ENCODE measurements at places on chromosomes 5 and 9.

- no peaks in the 10 kb centered on the region for H3K36me3 ChIP-seq
- peaks cover 6% of the 10 kb centered on the region for H3K27me3 ChIP-seq
- no peak overlapping the region for H3K27ac ChIP-seq
- no peak overlapping the region for H3K4me3 ChIP-seq
- DNase-seq = no peak
Measured at GRCh38 chr5:102731693-102732092, 23.4 kb upstream of the PAM start.

DNA sequence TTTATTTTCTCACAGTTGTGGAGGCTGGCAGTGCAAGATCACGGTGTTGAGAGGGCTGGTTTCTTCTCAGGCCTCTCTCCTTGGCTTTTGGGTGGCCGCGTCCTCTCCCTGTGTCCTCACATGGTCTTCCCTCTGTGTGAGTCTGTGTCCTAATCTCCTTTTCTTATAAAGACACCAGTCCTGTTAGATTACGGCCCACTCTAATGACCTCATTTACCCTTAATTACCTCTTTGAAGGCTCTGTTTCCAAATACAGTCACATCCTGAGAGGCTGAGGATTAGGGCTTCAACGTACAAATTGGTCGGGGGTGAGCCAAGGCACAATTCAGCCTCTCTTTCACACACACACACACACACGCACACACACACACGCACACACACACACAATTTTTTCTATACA lies 73.0 kb downstream of the UGCG start:
- no peaks in the 10 kb centered on the region for H3K27me3 ChIP-seq
- peaks cover 7% of the 10 kb centered on the region for H3K4me1 ChIP-seq
- H3K27ac ChIP-seq = no peak overlapping the region
- no peak overlapping the region for H3K4me3 ChIP-seq
- no peaks in the 10 kb centered on the region for H3K36me3 ChIP-seq

GRCh38 chr5:43207601-43208000 lies 15.6 kb downstream of the NIM1K start:
- H3K4me3 ChIP-seq = no peak overlapping the region
- no peak for DNase-seq
- H3K27ac ChIP-seq = no peak overlapping the region

DNA sequence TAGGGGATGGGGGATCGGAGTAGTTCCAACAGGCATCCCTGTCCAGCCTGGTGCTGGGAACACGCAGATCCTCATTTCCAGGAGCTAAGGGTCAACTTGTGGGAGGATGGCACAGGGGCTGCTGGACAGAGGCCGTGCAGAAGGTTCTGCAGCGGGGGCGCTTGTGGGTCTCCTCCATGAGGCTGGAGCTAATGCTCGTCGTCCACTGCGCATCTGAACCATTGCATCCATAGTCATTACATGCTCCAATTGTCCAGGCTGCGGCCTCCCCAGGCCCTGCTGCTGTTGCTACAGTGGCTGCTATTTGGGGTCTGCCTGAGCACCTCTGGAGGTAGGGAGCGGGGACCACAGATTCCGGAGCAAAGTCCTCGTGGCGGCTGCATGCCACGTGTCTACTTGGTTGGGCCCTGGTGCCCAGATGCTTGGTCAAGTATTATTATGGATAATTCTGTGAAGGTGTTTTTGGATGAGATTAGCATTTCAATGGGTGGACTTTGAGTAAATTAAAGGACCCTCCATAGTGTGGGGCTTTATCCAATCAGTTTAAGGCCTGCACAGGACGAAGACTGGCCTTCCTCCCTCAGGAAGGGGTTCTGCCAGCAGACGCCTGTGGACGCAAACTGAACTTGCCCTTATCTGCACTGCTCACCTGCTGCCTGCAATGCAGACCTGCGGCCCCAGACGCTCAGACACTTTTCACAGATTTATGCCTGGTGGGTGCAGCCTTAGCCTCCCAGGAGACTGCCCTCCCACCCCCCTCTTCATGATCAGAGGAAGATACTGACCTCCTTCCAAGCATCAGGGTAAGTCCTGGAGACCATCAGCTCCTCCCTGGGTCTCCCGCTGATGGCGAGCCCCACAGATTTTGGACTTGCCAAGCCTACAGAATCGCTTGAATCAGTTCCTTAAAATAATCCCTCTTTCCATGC lies 127.5 kb upstream of the IRX4 start:
- no peaks in the 10 kb centered on the region for H3K4me1 ChIP-seq
- DNase-seq = no peak
- no peak overlapping the region for H3K4me3 ChIP-seq
- no peak overlapping the region for H3K27ac ChIP-seq
- H3K36me3 ChIP-seq = no peaks in the 10 kb centered on the region

GRCh38 chr9:126226991-126227936 lies 99.4 kb upstream of the MVB12B start:
- H3K4me1 ChIP-seq = peaks cover 4% of the 10 kb centered on the region
- peaks cover 39% of the 10 kb centered on the region for H3K27me3 ChIP-seq
- no peak overlapping the region for H3K27ac ChIP-seq
- no peaks in the 10 kb centered on the region for H3K36me3 ChIP-seq
- no peak for DNase-seq

DNA sequence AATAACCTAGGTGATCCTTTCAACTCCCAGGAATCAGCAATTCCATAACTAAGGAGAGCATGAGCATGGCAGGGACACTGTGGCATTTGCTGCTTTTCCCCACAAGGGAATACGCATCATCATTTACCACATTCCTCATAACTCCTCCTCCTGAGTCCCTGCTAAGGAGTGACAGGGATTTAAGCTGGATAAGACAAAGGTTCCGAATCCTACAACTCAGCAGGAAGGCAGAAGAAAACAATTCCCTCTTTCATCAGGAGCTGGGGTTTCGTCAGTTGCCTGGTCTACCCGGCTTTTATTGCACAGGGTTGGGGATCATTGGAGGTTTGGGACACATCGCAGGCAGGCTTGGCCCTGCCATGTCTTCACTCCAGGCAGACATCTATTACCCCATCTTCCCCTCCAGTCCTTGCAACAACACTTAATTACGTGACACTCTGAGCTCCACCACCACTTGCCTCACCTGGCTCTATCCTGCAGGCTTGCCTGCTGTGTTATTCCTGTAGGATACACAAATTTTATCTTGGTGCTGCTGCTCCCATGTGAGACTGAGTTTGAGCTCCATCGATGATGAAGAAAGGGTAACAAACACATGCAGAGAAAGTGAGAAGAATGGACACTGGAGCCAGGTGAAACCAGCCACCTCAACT lies 563.0 kb upstream of the KLF4 start:
- H3K4me3 ChIP-seq = no peak overlapping the region
- peaks cover 3% of the 10 kb centered on the region for H3K4me1 ChIP-seq
- H3K27ac ChIP-seq = no peak overlapping the region
- DNase-seq = no peak
- peaks cover 2% of the 10 kb centered on the region for H3K36me3 ChIP-seq

GRCh38 chr9:121326130-121326838 lies 43.8 kb downstream of the STOM start:
- no peak for DNase-seq
- no peaks in the 10 kb centered on the region for H3K27me3 ChIP-seq
- peaks cover 2% of the 10 kb centered on the region for H3K4me1 ChIP-seq
- H3K4me3 ChIP-seq = no peak overlapping the region
- peaks cover 36% of the 10 kb centered on the region for H3K36me3 ChIP-seq

DNA sequence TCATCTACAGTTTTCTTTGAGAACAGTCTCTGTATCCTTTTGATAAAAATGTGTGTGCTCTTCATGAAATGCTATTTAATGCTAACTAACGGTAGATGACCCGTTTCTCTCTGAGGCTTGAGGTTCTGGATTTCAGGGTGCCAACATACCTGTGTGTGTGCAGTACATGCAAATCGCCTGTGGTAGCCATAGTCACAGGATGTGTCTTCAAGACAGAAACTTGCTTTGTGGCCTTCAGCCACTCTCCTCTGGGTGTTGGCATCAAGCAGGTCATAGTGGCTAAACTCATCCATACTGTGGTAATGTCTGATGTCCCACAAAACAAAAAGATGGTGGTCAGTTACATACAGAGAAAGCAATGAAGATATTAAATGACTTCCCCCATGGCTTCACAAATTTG lies 4.2 kb downstream of the LOX start:
- no peak for DNase-seq
- H3K4me1 ChIP-seq = peaks cover 10% of the 10 kb centered on the region
- H3K27ac ChIP-seq = no peak overlapping the region
- H3K36me3 ChIP-seq = no peaks in the 10 kb centered on the region
- no peak overlapping the region for H3K4me3 ChIP-seq
- H3K27me3 ChIP-seq = peaks cover 12% of the 10 kb centered on the region

DNA sequence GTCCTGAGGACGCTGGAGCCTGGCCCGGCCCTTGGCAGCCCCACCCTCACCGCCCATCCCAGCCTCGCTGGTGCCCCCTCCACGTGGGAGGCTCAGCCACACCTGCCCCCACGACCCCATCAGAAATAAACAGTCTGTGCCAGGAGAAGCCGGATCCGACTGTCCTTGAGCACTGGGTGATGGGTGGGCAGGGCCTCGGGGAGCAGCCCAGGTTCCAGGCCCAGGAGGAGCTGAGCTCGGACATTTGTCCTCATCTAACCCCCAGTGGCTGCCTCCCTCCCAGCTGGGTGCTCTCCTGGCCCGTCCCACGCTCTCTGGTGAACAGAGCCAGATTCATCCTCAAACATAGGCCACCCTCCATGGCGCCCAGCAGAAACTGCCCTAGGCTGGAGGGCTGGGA lies 4.6 kb upstream of the PTGDS start:
- H3K27ac ChIP-seq = no peak overlapping the region
- DNase-seq = no peak

- H3K4me1 ChIP-seq = no peaks in the 10 kb centered on the region
- DNase-seq = no peak
- no peak overlapping the region for H3K27ac ChIP-seq
- H3K36me3 ChIP-seq = no peaks in the 10 kb centered on the region
Measured at GRCh38 chr9:104319198-104319597, 184.9 kb upstream of the OR13F1 start.

GRCh38 chr9:98218562-98219363 lies 26.3 kb upstream of the CORO2A start:
- H3K4me1 ChIP-seq = no peaks in the 10 kb centered on the region
- no peak overlapping the region for H3K4me3 ChIP-seq
- H3K27ac ChIP-seq = no peak overlapping the region
- no peak for DNase-seq
- H3K36me3 ChIP-seq = peaks cover 19% of the 10 kb centered on the region
- H3K27me3 ChIP-seq = no peaks in the 10 kb centered on the region

GRCh38 chr9:136232969-136233368 lies 12.6 kb downstream of the QSOX2 start:
- H3K4me3 ChIP-seq = no peak overlapping the region
- peaks cover 44% of the 10 kb centered on the region for H3K4me1 ChIP-seq
- H3K27me3 ChIP-seq = no peaks in the 10 kb centered on the region
- H3K27ac ChIP-seq = peak overlapping the region; percentile 43
- peaks cover 30% of the 10 kb centered on the region for H3K36me3 ChIP-seq

Data from memory B cell (primary cell).